Activated CD4-positive, CD25-positive, alpha-beta regulatory T cell treated with anti-CD3 and anti-CD28 coated beads, Interleukin-2, amount 50 U/mL, for 72 hours (primary cell): ENCODE measurements at places on chromosomes 7 and 10.

- DNase-seq: no peak
Observed at GRCh38 chr10:74255888-74256357, 104.9 kb downstream of the ADK start.

DNA sequence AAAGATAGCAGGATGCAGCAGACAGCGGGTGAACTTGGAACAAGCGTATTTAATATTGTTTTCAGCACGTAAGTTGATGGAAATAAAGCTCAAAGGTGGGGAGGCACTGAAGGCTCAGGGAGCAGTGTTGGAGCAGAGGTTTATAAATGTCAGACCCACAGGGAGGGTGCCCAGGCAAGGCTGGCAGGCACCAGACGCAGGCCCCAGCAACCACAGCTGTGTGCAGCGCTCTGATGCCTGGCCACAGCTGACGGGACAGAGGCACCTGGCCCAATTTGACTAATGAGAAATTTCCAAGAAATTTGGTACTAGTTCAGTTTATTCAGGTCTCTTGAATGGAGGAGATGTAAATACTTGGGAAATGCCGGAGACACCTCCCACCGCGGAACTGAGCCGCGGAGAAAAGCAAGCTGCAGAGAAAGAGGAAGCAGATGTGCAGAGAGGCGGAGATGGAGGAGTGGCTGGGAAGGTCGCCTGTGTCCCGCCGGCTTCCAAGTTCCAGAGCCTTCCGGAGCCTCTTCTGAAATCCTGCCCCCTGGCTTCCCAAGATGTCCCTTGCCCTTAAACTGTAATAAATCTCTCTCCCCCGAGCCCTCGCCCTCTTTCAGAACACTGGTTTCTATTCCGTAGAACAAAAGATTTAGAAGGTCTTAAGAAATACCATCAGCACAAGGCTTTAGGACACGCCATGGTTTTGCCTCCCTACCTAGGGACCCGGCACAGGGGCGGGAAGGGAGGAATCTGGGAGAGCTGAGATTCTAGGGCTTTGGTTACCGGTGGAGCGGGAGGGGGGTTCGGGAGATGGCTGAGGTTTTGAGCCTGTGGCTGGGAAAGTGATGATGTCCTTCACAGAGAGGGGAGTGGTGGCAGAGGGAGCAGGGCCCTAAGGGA, 38.4 kb upstream of the PLXNA4 start:
- no peak for DNase-seq

GRCh38 chr7:19403691-19404090, 258.5 kb upstream of the FERD3L start:
- DNase-seq: no peak

DNA sequence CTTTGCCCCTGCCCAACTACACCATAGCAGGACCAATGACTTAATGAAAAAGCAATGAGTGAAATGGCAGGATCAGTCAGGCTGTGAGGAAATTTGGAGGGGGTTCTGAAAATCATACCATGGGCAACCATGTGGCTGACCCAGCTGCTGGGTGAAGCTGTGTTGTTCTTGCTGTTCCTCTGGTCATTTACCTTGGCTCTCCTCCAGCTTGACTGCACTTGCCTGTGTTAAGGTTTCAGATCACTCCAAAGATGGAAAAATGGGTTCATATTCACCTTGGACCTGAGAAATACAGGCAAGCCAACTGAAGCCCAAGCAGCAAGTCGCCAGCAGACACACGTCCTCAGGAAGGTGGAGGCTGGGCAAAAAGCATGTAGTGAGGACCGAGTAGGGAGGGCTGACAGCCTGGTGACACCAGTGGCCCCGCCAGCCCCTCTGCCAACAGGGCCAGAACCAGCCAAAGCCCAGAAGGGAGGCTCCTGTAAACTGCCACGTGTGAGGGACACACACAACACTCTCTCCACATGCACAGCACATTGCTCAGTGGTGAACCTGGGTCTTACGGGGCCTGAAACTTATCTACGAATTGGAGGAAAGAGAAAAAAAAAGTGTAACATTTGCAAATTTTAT, 40.1 kb downstream of the PARP12 start:
- no peak for DNase-seq

DNA sequence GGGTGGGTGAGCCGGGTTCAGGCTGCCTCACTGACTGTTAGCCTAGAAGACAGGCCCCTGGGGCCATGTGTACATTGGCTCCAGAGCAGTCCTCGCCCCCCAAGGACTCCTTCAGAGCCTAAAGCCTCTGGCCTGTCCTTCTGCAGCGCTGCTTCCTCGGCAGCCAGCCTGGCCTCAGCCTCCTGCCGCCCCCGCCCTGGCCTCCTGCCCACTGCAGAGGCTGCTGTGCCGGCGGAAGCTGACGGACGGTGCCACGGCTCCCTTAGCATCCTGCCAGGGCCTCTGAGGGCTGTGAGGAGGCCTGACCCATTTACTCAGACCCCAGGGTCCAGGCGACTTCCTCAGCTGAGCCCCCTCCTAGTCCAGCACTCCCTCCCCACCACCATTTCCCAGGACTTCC, 4.9 kb downstream of the SRRM3 start:
- no peak for DNase-seq
